Airway epithelial cell (primary cell): ENCODE measurements at places on chromosomes 12 and 14. TPM values are rescaled to one million over a fixed set of nuclear protein-coding genes. Genes with fewer than 3 reads are reported as not detected.

CEP170B gene
- total RNA-seq: 35.4 and 42.4 TPM in 2 replicates

SPTLC2 gene
- 20.6 and 22.9 TPM in 2 replicates for total RNA-seq

GLIPR1L1 gene
- total RNA-seq: not detected in 2 replicates

SCN8A gene
- under 0.01 TPM in 1 of 2 replicates, not detected in the other for total RNA-seq

CLEC1A gene
- not detected in 2 replicates for total RNA-seq

WASHC4 gene
- 17.0 and 41.7 TPM in 2 replicates for total RNA-seq

VSX2 gene
- total RNA-seq: not detected in 2 replicates

PTPRB gene
- 0.28 and 0.35 TPM in 2 replicates for total RNA-seq
